Erythroblast (primary cell): ENCODE measurements at places on chromosomes 13 and 19.

DNA sequence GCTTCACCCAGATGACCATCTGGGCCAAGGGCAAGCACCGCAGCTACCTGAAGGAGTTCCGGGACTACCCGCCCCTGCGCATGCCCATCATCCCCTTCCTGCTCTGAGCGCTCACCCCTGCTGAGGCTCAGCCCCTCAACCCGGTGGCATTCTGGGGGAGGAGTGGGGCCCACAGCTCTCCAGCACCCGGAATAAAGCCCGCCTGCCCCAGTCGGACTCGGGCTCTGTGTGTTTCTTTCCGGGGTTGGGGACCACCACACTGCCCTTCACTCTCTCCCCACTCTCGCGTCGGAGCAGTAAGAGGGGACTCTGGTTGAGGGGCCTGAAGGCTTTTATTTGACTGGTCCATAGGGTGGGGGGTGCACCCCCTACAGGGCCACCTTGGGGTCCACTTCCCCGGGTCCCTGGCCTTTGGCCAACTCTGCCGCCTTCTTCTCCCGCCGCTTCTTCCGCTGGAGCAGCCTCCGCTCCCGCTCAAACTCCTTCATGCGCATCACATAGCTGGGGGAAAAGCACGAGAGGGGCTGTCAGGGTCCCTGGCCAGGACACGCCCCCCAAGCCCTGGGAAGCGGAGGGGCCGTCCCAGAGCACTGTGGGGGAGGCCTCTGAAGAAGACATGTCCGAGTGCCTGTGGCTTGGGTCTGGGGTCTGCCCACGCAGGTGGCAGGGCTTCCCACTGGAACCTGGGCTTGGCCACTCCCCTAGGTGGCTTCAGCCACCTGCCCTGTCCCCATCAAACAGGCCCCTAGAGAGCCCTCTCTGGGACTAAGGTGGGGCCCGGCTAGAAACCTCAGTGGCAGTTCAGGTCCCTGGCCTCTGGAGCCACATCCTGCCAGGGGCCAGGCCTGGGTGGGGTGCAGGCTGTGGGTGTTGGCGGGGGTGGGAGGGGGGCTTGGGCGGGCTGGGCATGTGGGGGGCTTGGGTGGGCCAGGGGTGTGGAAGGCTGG, 5.8 kb downstream of the NDUFB7 start:
- DNase-seq = no peak

DNA sequence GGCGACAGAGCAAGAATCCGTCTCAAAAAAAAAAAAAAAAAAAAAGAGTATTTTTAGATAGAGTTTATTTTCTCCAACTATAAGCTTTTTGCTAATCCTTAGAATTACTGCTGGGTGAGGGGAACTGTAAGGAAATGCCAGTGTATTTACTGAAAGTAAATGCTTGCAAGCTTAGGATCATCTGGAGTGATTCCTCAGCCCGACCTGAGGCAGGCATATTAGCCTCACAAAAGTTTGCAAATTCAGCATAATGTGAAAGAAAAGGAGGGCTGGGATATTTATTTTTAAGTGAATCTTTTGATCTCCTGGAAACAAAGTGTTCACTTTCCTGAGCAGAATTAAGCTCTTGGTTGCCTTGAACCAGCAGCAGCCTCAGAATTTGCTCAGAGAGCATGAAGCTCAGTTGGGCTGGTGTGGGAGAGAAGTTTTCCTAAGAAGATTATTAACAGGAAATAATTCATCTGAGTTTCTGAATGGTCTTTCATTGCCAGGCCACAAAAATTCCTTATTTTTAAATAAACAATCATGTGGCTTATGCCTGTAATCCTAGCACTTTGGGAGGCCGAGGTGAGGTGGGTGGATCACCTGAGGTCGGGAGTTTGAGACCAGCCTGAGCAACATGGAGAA, 24.7 kb upstream of the SPATA13 start:
- DNase-seq = no peak

- DNase-seq = no peak
Measured at GRCh38 chr19:48628486-48629296, 8.5 kb downstream of the DBP start.

GRCh38 chr13:66837246-66837645, 392.9 kb downstream of the PCDH9 start:
- DNase-seq = no peak

DNA sequence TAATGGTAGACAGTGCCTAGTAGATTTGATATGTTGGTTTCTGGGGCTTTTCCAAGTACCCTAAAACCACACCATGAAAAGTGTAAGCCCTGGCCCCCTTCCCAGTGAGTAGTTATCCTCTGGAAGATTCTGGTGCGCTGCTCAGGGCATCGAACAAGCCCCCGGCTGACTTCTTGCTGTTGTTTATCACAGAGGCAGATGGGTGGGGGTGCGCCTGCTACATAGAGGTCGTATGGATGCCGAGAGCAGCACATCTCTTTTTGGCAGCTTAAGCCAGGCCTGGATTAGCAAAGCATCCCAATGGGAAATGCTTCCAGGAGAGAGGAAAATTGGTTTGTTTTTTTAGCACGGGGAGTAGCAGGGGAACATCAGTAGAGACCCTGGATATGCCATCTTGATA, 26.3 kb upstream of the SPATA13 start:
- no peak for DNase-seq

- no peak for DNase-seq
Measured at GRCh38 chr13:30985637-30986205, 53.3 kb downstream of the TEX26 start.

DNA sequence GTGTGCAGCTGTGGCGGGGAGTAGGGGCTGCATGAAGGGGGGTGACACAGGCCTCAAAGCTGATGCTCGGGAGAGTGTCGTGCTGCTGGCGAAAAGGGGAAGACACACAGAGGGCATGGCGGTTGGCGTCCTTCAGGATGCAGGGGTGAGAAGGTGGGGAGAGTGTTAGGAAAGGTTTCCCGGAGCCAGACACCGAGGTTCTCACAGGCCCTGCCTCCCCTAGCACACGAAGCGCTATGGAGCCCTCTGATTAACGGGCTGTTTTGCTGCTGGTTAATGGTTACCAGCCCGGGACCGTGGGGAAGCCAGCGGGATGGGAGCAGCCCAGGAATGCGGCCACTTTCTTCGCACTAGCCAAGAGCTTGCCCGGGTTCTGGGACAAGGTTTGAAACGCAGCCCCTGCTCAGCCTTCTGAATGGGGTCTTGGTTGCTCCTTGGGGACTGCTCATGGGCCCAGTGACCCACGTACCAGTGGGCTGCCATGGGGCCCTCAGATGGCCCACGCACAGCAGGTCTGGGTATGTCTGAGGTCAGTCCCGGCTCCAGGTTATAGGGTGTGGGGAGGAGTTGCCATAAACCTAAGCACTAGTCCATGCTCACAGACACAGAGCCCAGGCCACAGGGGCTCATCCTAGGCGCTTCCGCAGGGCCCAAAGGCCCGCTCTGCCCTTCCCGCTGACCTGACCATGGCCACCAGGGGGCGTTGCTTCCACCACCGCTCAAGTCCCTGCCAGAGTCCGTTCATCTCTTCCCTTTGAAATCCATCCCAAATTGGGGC, 31.3 kb upstream of the ISYNA1 start:
- DNase-seq = peak; percentile 79

DNA sequence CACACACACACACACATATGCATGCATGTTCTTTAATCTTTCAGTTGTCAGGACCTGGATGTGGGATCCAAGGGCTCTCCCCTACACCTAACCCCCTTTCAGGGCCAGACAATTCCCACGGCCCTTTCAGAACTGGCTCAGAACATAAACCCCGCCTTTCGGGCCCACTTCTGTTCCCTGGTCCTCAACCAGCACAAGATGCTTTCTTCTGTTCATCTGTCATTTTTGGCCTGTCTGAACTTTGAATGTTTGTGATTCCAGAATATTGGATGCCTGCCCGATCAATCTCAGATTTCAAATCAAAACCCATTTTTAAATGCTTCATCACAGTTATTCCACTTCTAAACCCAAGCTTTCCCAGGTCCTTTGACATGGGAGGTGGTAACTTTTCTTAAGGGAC, 167.3 kb downstream of the USP12 start:
- no peak for DNase-seq

DNA sequence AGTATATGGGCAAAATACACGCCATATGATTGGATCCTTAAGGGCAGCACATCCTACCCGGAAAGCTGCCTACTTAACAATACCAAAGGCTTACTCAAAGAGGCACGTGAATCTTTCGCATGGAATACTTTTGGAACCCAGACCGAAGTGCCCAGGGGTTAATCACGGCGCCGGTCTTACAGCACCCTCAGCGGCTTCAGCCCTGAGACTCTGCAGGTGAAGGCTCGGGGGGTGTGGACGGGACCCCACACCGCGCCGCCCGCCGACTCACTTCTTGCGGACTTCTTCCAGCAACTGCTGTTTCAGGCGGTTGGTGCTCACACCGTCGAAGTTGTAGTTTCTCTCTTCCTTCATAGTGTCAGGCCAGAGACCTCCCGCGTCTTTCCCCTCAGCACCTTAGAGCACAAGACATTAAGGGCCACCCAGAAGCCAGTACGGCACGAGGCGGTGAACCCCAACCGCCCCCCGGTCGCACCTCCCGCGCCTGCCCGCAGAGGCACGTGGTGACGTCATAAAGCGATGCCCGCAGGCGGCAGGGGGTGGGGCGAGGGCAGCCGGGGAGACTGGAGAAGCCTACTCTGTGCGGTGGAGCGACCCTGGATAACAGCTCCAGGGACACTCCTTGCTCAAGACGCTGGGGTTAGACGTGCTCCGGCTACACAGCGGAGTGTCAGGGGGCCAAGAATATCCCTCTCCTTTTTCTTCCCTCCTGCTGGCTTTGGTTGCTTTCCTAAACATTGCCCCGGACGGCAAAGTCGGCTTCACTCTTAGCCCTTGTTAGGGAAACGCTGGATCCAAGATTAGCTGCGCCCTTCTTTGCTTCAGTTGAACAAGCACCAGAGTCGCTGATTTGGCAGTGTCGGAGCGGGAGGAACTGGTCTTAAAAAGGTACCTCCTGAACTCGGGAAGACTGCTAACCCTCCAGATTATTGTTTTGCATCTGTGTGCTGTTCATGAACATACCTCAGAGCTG, at the start of gene CCDC169:
CCDC169 (minus strand) TSS at position 449 of the 973 bp plus-strand sequence; CDS start at position 354, 95 bp downstream.
- DNase-seq = peak; percentile 89
